Sciatic nerve (tissue), 2 donors: ENCODE measurements at places on chromosomes 12 and 14. TPM values are rescaled to one million over a fixed set of nuclear protein-coding genes. Genes with fewer than 3 reads are reported as not detected.

DNA sequence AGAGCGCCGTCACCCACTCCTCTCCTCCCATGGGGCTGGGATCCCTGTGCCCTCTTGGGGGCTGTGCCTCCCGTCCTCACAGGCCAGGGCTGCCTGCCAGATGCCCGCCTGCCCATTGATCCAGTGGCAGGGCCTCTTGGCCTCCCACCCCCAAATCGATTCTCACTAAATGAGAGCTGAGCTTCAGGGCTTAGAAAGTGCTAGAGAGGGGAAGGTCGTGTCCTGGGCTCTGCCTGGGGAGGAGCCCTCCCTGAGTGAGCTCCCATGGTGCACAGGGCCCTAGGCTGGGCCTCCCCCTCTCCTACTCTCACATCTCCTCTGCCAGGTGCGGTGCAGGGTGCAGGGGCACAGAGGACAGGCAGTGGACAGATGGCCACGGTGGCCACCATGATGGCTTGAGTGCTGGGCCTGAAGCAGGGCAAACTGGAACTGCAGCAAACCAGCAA is 9.2 kb downstream of the BEGAIN start:
- DNase-seq: no peak

DNA sequence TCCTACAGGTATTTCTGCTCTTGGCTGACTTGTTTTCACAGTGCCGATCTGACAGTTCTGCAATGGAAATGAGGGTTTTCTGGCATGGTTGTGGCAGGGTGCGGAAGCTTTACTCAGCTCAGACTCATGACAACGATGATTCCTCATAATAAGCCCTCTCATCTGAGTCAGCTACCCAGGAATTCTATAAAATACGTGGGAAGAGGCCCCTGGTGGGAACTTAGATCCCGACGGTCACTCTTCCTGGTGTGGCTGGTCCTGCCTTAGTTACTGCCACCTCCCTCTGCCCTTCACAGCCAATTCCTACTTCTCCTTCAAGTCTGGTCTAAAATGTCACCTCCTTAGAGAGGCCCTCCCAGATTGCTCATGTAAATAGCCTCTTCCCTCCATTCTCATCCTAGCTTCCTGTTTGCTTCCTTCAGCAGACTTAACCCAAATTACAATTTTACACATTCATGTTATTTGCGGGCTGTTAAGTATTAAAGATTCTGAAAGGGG is 104.2 kb upstream of the MAP1LC3B2 start:
- no peak for DNase-seq

Gene CD27
- total RNA-seq: 0.58 TPM

DNA sequence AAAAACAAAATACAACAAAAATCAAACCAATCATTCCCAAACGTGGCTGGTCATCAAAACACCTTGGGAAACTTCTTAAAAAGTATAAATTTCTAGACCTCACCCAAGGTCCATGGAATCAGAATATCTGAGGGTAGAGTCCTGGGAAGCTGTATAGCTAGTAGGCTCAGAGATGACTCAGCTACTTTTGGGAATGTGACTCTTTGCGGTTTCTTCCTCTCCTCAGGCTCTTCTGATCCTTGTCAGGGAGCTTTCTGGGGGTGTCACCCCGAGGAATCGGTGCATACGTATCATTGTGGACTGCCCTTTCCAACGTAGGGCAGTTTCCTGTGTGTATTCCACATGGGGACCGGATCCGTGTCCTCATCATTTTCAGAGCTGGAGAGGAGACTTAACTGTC is 14.8 kb downstream of the JDP2 start:
- DNase-seq: no peak

GRCh38 chr12:14473707-14474287 is 93.9 kb downstream of the PLBD1 start:
- no peak for DNase-seq

GRCh38 chr14:68104518-68104917 is 284.9 kb downstream of the RAD51B start:
- DNase-seq: no peak

GRCh38 chr14:55430024-55430690 is 10.3 kb downstream of the TBPL2 start:
- DNase-seq: no peak

DNA sequence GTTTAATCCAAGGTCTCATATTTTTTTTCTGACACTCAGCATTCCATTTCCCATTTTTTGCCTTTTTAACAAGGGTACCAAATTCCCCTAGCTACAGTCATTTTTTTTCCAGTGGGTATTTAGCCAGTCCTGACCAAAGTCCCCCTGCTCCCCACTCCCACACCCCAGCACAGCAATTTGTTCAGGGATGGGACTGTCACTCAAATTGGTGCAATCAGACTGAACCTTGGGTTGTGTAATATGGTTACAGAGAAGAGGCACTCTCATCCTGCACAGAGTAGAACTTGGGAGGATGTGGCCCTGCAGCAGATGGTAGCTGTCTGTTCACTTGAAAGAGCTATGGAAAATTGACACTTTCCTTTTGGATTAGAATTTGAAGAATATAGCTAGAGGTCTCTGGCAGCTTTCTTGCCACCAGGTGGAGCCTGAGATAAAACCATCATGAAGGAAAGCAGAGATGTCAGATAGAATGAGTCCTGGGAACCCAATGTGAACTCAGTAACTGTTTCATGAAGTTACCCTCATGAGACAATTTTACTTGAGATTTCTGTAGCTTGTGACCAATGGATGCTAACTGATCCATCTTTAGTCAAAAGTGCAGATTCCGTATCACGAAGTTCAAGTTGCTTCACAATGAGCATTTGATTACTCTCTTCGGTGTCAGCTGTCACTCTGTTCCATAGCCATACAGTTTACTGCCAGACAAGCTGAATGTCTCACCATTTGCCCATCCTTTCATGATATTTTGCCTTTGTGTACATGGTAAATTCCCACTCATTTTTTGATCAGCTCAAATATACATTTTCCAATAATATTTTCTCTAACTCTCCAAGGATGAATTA is 394.0 kb upstream of the SYT1 start:
- DNase-seq: no peak

DNA sequence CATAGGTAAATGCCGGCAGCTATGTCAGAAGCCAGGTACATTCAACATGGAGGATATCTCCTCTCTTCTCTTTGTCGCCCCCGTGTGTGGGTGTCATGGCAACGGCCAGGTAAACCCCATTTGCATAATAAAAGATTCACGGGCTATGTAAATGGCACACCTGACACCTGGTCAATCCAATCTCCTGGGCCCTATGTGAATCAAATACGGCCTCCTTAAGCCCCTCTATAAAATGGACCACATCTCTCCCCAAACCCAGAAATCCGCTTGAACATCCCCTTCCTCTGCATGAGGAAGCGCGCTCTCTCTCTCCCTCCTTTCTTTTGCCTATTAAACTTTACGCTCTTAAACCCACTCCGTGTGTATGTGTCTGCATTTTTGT is 363.7 kb downstream of the SOX5 start:
- DNase-seq: no peak

Gene GYS2
- 0.27 TPM for total RNA-seq

- no peak for DNase-seq
Measured at GRCh38 chr14:96630281-96630680, 128.1 kb downstream of the PAPOLA start.

Gene TMEM179
- total RNA-seq: 4.5 TPM

DNA sequence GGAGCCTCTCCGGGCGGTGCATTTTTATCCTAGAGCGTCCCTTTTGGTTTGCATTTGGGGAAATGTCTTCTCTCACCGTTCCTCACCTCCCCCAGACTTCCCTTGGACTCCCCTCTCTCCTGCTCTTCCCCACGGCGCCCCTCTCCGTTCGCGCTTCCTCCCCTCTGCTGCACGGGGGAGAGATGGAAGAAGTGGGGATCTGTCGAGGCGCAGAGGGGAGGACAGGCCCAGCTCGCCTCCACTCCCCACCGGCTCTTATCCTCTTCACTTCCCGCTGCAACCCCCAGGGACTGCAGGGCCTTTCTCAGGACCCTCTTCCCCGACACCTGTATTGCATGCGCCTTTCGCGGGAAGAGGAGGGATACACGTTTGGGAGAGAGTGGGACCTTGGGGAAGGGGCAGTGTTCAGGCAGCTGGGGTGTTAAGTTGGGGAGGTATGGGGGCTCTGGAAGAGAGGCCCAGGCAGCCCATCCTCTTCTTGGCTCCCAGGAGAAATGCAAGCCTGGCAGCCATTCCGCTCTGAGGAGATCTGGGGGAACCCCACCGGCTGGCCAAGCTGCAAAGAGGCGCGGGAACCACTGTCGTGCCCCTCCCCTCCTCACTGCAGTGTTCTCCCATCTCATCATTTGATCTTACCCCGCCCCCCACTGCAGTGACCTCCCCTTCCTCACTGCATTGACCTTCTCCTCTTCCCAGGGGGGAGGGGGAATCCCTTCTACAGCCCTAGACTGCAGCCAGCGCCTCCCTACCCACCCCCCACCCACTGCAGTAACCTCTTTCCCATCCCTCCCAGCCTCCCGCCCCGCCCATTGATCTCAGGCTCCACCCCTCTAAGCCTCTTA is 788 bp downstream of the ENO2 start:
- DNase-seq: no peak

DNA sequence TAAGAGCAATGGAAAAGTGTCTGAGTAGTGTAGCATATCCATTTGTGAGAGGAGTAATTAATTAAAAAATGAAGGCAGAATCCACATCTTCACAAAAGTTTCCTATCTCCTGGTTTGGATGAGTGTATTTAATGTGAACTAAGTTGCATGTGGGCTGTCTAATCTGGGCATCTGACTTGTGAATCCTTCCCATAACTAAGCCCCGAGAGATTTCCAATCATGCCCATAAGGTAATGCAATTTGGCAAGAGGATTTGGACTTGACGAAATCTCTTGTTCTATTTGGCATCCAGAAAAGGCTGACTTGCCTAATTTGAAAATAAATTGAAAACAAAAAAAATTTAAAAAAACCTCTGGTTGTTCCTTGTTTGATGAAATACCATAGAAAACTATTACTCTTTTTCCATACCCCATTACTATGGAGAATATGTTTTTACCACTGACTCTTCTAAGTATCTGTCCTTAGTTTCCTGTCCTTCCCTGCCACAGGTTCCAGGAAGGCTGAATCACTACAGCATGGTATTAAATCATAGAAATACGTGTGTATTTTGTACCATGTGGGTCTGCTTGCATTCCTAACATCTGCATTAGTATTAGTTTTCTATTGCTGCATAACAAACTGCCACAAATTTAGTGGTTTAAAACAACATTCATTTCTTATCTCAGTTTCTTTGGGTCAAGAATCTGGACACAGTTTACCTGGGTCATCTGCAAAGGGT is 48.4 kb downstream of the ETV6 start:
- no peak for DNase-seq

Gene UTP20
- total RNA-seq: 13.0 TPM

GRCh38 chr12:104121001-104121400 is 17.0 kb downstream of the NFYB start:
- DNase-seq: no peak

DNA sequence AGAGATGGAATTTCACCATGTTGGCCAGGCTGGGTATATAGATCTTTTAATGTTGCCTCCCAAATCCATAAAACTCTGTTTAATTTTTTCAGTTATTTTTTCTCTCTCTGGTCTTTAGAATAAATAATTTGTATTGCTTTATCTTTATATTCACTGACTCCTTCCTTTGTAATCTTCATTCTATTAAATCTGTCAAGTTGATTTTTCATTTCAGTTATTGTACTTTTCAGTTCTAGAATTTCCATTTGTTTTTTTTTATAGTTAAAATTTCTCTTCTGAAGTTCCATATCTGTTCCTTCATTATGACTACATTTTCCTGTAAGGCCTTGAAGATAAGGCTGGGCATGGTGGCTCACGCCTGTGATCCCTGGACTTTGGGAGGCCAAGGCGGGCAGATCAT is 13.6 kb upstream of the SPPL3 start:
- peak; percentile 9 for DNase-seq

GRCh38 chr14:21505012-21505553 is 6.1 kb downstream of the METTL3 start:
- no peak for DNase-seq

Gene TRIM9
- 5.4 TPM for total RNA-seq

Gene DTX1
- 10.1 TPM for total RNA-seq

DNA sequence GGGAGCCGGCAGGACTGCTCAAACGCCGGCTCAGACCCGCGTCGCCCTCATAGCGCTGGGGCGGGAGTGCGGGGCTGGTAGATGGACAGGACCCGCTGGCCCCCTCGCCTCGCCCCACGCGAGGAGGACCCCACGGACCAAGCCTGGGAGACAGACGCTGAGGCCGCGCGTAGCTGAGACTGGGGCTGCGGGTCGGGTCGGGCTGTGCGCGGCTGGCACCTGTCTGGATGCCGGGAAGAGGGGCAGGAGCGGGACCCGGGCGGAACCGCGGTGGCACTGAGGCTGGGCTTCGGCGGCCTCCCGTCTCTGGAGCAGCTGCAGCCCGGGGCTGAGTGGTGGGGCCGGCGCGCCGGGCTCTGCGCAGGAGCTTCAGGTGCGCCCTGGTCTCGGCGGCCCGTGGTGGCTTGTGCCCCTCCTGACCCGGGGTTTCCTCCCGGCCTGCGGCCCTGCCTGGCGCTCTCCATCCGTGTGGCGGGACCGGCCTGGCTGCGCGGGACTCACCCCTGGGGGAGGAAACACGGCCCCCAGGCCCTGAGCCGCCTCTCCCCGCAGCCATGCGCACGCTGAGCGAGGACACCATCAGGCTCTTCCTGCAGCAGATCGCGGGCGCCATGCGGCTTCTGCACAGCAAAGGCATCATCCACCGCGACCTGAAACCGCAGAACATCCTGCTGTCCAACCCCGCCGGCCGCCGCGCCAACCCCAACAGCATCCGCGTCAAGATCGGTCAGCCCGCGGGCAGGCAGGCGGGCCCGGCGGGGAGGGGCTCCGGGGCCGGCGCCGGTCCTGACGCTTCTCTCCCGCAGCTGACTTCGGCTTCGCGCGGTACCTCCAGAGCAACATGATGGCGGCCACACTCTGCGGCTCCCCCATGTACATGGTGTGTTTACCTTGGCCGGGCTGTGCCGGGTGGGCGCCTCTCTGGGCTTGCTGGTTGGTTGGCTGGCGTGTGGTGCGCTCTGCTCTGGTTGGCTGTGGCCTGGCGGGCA is 14.0 kb downstream of the ULK1 start:
- no peak for DNase-seq

- DNase-seq: no peak
Measured at GRCh38 chr14:69928111-69928523, 48.9 kb downstream of the SMOC1 start.

DNA sequence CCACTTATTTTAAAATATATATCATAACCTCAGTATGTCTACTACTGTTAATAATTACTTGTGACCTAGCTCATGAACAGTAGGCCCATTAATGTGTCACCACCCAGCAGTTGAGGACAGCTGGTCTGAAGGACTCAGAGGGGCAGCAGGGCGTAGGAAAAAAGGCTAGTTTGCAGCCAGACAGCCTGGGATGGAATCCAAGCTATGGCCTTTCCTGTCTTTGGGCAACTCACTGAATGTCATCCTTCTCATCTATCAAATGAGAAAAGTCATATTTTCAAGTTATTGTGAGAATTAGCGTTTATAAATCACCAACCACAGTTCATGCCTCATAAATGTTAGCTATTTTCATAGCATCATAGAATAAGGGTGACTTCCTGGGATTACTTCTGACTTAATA is 12.3 kb downstream of the DENND5B start:
- DNase-seq: no peak

Gene PMCH
- total RNA-seq: not detected

- peak; percentile 86 for DNase-seq
Measured at GRCh38 chr12:124379938-124380754, 85.3 kb downstream of the RFLNA start.

GRCh38 chr12:113587720-113588119 is 116.0 kb upstream of the LHX5 start:
- DNase-seq: no peak
